ENCODE measurements at places on chromosomes 2 and 18.

GRCh38 chr2:240413813-240414429 lies 21.5 kb upstream of the GPC1 start:
- DNase-seq: no peak

- no peak for DNase-seq
These were observed 57.7 kb downstream of the THADA start for GRCh38 chr2:43538034-43538670.

DNA sequence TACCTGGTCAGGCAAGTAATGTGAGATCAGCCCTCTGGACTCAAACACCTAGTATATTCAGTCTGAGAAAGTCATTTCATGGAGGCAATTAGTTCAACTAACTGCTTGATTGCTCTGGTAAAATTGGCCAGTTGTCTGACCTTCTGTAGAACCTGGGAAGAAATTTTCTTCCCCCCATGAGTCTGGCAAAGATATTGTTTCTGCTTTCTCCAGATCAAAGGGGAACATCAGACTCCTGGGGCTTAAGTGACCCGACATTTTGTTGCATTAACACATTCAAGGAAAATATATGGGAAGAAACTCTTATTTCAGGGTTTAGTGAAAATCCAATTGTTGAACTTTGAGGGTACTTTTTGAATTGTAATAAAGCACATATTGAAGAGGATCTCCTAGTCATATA lies 375.1 kb downstream of the SUCLG1 start:
- no peak for DNase-seq

DNA sequence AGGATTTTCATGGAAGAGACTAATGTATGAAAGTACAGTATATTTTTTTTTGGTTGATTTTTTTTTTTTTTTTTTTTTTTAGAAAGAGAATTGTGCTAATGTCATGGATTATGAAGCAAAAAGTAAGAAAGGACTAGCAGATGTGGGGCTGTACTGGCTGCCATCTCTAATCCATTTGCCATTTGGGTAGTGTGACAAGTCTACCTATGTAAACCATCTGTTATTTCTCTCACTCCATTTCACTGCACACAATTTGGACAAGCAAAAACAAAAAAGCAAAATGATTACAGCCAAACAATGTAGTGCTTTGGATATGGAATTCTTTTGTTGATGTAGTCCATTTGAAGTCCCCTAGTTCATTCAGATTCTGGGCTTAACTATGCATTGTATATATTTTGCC lies 1355.4 kb downstream of the LRP1B start:
- DNase-seq: no peak

- DNase-seq: no peak
These were observed 23.8 kb upstream of the IL1R2 start for GRCh38 chr2:101967826-101968513.

GRCh38 chr18:75879196-75879595 lies 451.7 kb upstream of the SMIM21 start:
- DNase-seq: no peak

GRCh38 chr18:37636831-37637477 lies 71.4 kb upstream of the CELF4 start:
- no peak for DNase-seq

GRCh38 chr18:32093102-32093511 lies 1.4 kb downstream of the RNF138 start:
- DNase-seq: no peak

DNA sequence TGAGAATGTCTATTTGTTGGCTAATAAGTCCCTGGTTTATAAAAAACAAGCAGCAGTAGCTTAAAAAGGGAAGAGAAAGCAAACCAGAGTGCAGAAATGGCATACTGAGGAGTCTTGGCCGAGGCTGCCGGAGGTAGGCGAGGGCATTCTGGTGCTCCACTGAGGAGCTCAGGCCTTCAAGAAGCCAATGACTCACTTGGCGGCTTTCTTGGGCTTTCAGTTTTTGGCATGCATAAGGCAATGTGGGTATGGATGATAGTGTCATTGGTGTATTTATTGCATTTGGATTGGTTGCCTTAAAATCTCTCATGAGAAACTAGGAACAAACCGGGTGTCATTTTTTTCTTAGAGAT lies 119.6 kb upstream of the ARL5A start:
- no peak for DNase-seq

GRCh38 chr2:54757500-54757899 lies 34.0 kb downstream of the EML6 start:
- no peak for DNase-seq

GRCh38 chr18:48662011-48662661 lies 123.3 kb downstream of the CTIF start:
- DNase-seq: no peak

DNA sequence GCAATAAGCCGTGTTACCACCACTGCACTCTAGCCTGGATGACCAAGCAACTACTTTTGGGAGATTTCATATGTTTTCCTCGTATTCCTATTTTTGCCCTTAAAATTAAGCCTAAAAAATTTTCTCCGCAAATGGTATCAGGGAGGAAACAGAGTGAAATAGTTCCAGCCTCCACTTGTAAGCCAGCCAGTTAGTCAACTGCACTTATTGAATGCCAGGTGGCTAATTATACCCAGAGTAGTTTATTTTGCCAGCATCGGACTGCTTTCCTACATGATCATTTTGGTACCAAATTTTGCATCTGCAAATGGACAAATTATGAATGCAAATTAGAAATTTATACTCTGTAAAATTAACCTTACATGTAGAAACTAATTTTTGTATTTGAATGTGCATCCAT lies 90.2 kb upstream of the ARHGAP28 start:
- DNase-seq: no peak
